ENCODE measurements at places on chromosomes 12 and 14.
A peak's percentile ranks its signal among the peaks of the same experiment; 100 is the strongest.

DNA sequence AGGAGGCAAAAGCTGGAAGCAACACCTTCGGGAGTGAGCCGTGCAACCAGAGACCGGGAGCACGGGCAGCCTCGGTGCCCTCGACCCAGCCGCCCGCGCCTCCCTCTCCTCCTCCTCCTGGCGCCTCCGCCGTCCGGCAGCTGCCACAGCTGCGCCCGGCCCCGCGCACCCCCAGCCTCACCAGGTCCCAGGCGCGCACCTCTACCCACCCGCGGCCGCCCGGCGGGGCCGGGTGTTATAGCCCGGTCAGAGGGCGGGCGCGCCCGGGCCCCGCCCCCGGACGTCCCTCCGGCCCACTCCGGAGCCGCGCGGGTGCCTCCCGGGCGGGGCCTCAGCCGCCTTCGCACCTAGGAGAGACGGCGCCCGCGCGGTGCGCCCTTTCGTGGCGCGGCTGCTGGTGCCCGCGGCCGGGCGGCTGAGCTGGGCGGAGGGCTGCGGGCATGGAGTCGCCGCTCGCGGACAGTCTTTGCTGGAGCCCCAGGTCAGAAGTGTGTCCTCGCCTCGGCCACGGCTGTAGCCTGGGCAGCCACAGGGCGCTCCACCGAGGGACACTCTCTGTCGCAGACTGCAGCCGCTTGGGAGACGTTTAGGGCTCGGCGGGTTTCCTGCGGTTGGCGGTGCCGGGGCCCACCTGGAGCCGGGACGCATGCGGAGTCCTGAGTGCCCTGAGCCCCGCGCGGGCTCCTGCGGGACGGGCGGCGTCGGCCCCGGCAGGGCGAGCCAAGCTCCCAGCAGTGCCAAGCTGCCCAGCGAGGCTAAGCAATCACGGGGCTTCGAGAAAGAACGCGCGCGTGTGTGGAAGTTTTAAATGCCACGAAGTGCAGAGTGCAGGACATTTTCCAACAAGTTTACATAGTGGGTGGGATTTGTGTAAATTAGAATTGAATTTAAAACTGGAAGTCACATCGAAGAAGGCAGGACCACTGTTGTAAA lies at the start of gene CPM:
Gene CPM, minus strand, starts transcription at position 211 of the 933 bp plus-strand sequence. CDS start 334 bp downstream, outside the sequence.
- DNase-seq = peak; percentile 71

- DNase-seq = no peak
These were observed 69.3 kb upstream of the C14orf180 start for GRCh38 chr14:104510216-104510615.

GRCh38 chr14:58770491-58770982 lies 132.8 kb downstream of the DACT1 start:
- DNase-seq = no peak

GRCh38 chr14:20494935-20495766 lies 10.2 kb upstream of the RNASE10 start:
- DNase-seq = no peak

DNA sequence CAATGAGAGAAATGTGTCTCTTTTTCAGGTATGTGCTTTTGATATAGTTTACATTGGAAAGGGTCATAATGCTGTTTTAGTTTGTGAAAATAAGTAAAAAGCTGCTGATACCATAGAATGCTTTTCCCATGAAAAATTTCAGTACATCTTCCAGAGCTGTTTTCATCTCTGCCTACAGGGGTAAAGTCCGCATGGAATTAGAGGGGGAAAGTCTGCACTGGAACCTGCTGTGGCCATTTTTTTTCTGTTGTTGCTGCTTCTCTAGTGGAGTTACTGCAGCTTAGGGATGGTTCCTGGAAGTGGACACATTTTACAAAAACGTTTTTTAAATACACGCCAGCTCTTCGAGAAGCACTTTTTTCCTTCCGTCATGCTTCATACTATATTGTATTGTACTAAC lies 81.3 kb downstream of the VEZT start:
- no peak for DNase-seq

GRCh38 chr14:34649344-34649743 lies 19.4 kb upstream of the SNX6 start:
- no peak for DNase-seq

Measured in WERI-Rb-1 (cell line).